Forelimb muscle (tissue), 1 donor: ENCODE measurements at places on chromosomes 7 and 10. TPM values are rescaled to one million over a fixed set of nuclear protein-coding genes. Genes with fewer than 3 reads are reported as not detected.

GRCh38 chr10:122530177-122530576, 30.4 kb upstream of the DMBT1 start:
- no peak for DNase-seq

Gene TMEM225B
- 0.77 TPM for polyA plus RNA-seq

- no peak for DNase-seq
Observed at GRCh38 chr10:78300526-78300925, 266.9 kb downstream of the RPS24 start.

GRCh38 chr7:47056731-47057130, 525.2 kb downstream of the TNS3 start:
- DNase-seq, result no peak

DNA sequence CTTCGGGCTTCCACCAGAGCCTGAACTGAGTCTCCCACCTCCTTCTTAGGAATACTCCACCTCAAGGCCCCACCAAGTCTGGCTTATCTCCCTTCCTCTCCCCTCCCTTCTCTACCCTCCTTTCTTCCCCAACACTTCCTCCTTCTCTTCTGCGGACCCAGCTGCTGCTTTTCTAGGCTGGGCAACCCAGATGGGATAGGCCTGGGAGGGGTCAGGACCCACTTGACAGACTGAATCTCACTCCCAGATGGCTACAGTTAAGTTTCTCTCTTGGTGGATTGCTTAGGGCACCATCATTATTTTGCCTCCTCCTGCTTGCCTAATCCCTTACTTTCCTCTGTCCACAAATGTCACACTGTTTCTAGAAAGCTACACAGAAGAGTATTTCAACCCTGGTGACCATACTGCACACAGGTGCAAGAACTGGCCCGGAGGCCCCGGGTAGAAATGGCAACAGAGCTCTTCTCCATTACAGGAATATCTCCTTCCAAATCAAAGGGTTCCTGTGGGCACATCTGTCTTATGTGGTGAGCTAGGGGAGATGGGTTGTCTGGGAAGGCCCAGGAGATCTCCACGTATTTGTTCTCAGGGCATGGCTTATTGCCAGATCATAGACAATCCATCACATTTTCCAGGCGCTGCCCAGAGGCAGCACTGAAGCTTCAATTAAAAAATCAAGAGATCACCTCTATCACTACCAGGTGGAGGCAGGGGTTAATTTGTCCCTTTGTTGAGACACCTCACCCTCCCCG, 5.1 kb upstream of the HOXA11 start:
- no peak for DNase-seq

Gene SMKR1
- 0.14 TPM for polyA plus RNA-seq

Gene ANKRD61
- polyA plus RNA-seq, result 1.0 TPM

GRCh38 chr7:99420213-99420612, 11.4 kb downstream of the BUD31 start:
- no peak for DNase-seq

DNA sequence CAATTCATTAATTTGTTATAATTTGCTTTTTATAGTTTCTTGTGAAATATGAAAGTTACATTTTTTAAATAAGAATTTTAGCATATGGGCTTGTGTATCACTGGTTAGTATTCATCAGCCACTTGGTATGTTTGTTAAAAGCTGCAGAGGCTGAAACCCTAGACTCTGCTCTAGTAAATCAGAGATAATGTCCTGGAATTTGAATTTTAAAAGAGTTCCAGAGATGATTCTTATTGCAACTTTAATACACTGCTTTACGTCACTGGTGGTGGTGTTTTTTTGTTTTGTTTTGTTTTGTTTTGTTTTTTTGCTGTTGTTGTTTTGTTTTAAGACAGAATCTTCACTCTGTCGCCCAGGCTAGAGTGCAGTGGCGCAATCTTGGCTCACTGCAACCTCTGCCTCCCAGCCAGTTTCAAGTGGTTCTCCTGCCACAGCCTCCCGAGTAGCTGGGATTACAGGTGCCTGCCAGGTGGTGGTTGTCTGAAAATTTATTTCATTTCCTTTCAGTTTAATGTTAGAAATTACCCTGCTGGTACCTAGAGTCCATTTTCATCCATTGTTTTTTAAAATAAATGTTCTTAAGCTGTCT, 43.8 kb downstream of the PTPN12 start:
- DNase-seq, result no peak

Gene RPEL1
- polyA plus RNA-seq, result not detected

Gene FEZF1
- not detected for polyA plus RNA-seq

GRCh38 chr10:74937266-74937856, 111.0 kb downstream of the KAT6B start:
- no peak for DNase-seq

GRCh38 chr7:82036146-82036886, 266.5 kb upstream of the HGF start:
- no peak for DNase-seq

DNA sequence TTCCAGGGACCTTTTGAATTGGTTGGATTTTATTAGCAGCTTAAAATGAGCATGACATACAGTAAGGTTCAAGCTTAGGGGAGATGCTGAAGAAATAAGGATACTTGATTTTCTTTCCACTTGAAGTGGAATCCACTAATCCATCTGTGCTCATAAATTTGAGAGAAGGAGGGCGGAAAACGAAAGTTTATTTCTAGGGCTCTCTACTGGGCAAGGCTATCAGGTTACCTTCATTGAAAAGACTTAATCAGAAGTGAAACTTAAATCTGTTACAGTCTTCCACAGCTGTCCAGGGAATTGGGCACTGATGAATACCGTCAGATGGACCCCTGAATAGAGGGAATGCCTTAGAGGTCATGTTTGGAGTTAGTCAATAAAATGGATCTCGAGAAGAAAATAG, 21.8 kb downstream of the AUTS2 start:
- no peak for DNase-seq

- DNase-seq, result no peak
Observed at GRCh38 chr7:85191383-85191782, 4.5 kb upstream of the SEMA3D start.

GRCh38 chr10:52019077-52019555, 295.0 kb upstream of the DKK1 start:
- DNase-seq, result no peak

DNA sequence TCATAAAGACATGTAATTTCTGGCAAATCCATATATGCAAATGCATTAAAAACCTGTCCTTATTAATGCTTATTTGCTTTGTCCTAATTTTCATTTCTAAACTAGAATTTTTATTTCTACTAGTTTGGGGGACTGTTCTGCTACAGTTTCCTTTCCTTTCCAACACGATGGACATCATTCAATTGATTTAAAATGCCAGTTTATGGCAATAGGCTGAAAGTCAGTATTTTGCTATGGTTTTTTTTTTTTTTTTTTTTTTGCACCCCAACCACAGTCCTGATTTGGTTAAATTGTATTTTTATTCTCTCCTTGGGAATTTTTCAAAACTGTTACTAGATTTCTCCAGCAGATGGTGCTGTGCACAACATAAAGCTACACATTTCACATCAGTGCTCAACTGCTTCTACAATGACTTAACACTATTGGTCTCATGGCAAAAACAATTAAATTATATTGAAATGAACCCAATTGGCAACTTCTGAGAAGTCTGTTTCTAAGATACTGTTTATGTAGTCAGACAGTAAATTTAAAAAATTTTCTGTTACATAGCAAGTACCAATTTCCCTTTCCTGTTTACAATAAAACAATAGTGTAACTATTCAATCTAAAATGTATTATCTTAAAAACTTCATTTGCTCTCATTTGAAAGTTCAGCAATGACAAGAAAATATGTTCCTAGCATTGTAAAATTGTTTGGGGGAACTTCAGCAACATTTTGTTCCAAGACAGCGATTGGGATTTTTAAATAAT, 193.8 kb upstream of the CCDC6 start:
- DNase-seq, result peak; percentile 39

- no peak for DNase-seq
Observed at GRCh38 chr7:19957664-19958063, 184.2 kb upstream of the TMEM196 start.

Gene EMX2
- polyA plus RNA-seq, result 11.9 TPM
